Fibroblast of mammary gland (primary cell): ENCODE measurements at places on chromosomes 6 and 20.

DNA sequence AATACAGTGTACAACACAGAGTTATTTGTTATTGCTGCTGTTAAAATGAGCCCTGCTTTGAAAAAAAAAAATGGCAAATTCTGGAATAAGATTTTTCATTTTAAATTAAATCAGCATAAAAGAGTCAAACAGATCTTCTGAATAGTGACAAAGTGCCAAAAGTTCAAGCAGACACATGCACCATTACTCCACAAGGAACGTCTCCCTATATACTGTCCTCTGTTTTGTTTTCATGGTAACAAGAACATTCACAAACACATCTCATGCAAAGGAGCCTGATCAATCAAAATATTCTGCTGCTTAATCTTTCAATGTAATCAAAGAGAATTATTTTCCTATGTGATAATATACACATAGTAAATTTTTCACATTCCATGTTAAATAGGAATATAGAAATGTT, 2.7 kb downstream of the HIVEP2 start:
- DNase-seq = no peak

GRCh38 chr6:3108746-3109414, 9.6 kb upstream of the BPHL start:
- DNase-seq = no peak

GRCh38 chr6:1336246-1336843, 24.4 kb downstream of the FOXQ1 start:
- DNase-seq = no peak

DNA sequence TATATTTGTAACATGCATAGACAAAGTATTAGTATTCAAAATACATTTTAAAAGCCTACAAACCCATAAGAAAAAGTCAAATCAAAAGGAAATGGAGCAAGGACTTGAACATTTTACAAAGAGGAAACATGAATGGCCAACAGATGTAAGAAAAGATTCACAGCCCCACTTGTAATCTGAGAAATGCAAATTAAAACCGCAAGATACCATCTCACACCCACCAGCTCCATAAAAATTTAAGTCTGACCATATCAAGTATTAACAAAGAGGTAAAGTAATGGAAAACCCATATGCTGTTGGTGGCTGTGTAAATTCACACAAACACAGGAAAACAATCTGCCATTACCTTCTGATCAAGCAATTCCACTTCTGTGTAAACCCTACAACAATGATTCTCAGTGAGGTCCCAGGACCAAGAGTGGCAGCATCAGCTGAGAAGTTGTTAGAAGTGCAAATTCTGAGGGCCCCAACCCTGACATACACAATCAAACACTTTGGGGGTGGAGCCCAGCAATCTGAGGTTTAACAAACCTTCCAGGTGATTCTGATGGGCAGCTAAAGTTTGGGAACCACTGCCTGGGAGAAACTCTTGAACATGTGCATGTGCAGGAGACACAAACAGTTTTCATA, 30.9 kb downstream of the BCL2L1 start:
- peak; percentile 46 for DNase-seq

DNA sequence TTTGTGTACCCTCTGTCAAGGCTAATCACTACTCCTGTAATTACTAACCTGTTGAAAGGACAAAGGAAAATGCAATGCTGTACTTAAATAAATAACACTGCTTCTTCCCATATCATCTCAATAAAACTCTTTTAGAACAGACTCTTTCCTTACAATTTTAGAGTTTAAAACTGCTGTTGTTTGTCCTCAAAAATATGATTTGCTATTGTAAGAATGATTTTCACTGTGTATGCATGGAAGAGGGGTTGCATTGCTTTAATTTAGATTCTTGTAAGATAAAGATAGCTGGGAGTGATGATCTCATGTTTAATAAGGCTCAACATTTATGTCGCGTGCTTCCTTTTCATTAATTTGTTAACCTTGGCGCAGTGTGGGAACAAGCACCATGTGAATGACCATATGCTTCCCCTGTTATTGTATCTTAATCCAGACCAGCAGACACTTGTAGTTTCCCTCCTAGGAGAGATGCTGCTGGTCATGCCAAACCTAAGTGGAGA, 89.8 kb upstream of the ATXN1 start:
- DNase-seq = no peak

DNA sequence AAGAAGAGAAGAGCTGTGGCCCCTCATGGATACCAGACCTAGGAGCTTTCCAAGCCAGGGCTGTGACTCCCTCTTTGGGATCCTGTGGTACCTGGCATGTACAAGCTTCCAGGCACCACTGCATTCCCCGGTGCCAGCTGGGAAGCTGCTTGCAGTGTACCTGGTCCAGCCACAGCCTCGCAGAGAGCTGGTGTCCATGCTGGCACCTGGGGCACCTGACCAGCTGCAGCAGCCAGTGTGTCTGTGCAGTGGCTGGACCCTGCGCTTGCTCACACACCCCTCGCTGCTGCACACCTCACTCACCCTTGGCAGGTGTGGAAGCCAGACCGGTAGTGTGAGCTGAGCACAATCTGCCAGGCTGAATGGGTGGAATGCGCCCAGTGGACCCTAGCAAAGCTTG, 190.9 kb upstream of the MAN1A1 start:
- DNase-seq = no peak

DNA sequence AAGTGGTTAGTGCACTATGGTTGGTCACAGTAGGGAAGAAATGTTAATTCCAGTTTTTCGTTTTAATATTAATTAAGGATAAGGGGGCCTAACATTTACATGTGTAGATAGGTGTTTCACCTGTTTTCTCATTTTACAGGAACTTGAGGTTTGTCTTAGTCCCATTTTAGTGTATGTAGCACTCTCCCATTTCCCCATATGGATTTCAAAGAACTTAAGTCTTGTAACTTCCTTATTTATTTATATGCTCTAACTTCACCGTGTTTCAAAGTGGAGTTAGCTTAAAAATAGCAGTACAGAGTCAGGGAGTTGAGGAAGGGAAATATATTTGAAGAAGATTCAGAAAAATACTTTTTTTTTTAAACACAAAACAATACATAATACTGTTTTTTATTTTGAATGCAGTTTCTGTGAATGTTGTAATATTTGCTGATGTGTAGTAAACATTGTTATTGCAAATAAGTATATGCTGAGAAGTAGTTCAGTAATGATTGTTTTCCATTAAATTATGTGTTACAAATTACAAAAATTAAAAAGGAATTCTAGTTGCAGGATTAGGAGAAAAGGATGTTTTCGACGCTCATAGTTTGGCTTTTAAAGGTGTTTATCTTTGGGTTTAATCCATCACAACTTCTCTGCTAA, 3.5 kb downstream of the SCAF8 start:
- no peak for DNase-seq

DNA sequence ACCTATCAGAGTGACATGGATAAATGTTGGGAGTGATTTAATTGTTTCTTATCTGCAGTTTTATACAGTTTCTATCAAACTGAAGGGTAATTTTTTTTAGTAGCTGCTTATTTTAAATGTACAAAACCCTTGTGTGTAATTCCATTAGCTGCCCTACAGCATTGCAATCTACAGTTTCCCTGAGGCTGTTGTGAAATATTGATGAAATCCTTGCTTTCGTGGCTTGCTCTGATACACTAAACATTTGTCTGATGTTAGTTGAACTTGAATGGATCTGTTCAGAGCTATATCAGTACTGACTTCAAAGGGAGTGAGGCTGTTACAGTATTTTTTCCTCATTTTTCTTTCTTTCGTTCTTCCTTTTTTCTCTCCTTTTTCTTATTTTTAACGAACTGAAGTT, 255.4 kb downstream of the TSHZ2 start:
- peak; percentile 40 for DNase-seq

DNA sequence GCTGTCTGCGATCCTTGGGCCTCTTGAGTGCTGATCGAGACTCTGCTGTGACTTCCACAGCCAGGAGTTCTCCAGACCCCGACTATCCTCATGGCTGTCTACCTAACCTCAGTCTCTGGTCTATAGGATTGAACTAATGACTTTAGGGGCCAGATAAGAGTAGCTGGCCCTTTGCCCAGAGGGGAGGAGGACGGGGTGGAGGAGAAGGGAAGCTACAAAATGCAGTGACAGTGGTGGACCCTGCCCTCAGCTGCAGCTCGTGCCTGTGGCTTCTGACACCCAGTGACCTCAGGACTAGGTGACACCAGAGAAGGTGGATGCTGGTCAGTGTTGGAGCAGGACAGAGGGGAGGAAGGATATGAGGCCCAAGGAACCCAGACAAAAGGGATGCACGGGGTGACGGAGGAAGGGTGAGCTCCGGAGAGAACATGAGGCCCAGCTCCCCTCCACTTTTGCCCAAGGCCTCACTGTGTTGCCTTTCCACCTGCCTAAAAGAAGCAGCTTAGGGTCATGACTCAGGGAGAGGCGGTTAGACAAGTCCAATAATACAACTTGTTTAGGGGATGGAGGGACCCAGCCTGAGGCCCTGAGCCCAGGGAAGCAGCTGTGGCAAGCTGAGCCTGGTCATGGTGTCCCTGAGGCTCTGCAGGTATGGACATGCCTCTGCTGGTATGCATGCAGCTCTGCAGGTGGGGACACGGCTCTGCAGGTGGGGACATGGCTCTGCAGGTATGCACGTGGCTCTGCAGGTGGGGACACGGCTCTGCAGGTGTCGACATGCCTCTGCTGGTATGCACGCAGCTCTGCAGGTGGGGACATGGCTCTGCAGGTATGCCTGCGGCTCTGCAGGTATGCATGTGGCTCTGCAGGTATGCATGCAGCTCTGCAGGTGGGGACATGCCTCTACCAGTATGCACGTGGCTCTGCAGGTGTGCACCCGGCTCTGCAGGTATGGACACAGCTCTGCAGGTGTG, 67.7 kb downstream of the SYNJ2 start:
- no peak for DNase-seq

DNA sequence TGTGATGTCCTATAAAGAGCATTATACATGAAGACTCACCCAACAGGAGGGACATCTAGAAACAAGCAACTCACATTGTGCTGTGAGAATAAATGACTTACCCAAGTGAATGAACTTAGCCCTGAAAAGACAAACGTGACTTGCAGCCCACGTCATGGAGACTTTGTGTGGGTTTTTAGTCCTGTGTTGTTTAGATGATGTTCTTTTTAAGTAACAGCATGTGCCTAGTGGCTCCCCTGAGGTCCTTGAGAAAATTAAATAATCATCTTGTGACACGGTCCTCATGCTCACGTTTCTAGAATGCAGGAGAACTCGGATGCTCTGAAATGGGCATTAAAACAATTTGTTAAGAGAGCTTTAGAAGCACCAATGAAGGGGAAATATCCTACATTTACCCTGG, 165.1 kb downstream of the SASH1 start:
- DNase-seq = peak; percentile 97

- no peak for DNase-seq
These were observed 17.8 kb upstream of the PTGIS start for GRCh38 chr20:49585585-49586245.

DNA sequence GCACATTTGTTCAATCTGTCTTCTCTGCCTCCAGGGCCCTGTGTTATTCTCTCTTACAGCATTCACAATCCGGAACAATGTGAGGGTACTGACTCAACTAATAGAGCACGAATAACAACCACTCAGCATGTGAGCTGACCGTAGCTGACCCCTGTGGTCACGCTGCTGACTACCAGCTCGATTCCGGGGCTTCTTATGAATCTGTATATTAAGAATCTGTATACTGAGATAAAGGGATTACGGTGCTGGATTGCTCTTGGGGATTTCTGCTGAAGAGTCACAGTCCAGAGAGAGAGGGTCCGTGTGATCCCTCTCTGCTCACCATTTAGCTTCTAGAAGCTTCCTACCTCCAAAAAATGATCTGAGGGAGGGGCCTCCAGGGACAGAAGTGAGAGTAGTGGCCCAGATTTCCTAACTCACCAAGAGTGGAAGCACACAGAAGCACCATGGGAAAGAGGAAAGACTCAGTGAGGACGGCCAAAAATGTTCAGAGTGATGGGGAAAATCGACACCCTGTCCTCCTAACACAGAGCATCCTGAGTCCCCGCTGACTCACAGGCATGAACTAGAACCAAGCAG, 156.2 kb downstream of the THBS2 start:
- peak; percentile 98 for DNase-seq

GRCh38 chr6:16476861-16477260, 238.5 kb downstream of the GMPR start:
- DNase-seq = no peak

DNA sequence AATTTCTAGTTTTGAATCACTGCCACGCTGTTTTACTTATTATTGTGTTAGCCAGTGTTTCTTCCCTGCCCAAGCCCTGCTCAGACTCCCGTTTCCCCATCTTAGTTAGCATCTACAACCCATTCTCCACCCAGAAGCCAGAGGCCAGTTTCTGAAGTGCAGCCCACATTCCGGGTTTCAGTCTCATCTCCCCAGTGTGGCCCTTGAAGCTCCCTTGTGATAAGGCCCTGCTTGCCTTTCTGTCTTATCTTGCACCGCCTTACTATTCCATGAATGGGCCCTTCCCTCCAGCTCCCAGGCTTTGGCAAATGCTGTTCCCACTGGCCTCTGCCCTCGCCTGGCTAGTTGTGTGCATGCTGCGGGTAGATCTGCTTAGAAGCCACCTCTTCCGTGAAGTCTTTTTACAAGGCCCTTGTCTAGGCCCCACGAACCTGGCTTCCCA, 41.1 kb downstream of the TOX2 start:
- DNase-seq = no peak

DNA sequence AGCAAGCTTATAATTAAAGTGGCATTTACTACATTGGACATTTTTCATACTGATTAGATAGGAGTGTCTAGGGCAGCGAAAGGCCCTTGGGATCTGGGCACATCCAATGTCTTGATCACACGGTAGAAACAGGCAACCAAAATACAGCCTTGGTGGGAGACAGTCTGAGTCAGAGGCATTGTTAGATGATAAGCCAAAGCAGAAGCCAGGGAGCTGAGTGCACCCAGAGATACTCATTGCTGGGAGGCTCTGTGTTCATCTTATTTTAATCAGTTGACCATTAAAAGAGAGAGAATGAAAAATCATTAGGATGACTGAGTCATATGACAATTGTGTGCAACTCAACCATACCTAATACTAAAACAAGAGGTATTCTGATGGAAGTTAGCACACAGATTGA, 109.5 kb downstream of the LCA5 start:
- no peak for DNase-seq

DNA sequence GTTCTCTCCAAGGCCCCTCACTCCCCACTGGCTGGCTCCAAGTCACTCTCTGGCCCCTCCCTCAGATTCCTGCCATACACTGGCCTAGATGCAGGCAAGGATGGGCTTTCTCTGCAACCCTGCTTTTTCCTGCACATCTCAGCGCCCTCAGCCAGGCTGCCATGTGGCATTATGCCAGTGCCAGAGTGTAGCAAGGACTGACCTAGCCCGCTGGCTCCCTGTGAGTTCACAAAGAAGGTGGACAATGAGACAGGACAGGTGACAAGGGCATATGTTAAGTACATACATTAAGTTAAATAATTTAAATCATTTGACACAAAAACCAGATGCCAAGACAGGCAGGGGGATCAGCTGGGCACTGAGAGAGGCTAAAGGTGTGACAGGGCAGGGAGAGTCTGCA, 394.6 kb downstream of the ZFAND3 start:
- no peak for DNase-seq
